Tibial artery (tissue), 4 donors: ENCODE measurements at places on chromosomes 6 and 20.

GRCh38 chr20:15550116-15550870, 1023.0 kb downstream of the KIF16B start:
- H3K4me1 ChIP-seq: no peaks in the 10 kb centered on the region
- no peak for DNase-seq

GRCh38 chr6:36139991-36140710, 9.8 kb downstream of the MAPK13 start:
- DNase-seq: no peak
- peaks cover 27% of the 10 kb centered on the region for H3K36me3 ChIP-seq
- H3K27me3 ChIP-seq: no peaks in the 10 kb centered on the region
- no peak overlapping the region for H3K4me3 ChIP-seq

- no peaks in the 10 kb centered on the region for H3K4me1 ChIP-seq
- no peak for DNase-seq
- no peaks in the 10 kb centered on the region for H3K27me3 ChIP-seq
- H3K4me3 ChIP-seq: no peak overlapping the region
Measured at GRCh38 chr6:50543666-50544065, 169.7 kb upstream of the TFAP2D start.

DNA sequence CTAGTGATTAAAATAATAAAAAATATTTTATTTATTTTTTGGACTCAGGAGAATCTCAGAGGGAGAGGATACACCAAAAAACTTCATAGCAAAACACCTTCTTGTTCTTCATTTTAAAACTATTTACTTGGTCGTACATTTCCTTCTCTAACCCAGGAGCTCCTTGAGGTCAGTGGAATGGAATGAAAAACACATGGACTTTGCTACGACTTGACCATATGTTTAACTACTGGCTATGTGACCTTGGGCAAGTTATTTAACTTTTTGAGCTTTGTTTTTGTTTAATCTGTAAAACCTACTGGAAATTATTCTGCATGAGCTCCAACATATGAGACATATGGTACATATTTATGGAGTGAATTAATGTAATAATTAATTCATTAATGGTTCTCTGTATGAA, 1005.5 kb upstream of the CITED2 start:
- no peak for DNase-seq
- H3K36me3 ChIP-seq: no peaks in the 10 kb centered on the region
- no peak overlapping the region for H3K27ac ChIP-seq
- H3K27me3 ChIP-seq: no peaks in the 10 kb centered on the region
- H3K4me3 ChIP-seq: no peak overlapping the region

DNA sequence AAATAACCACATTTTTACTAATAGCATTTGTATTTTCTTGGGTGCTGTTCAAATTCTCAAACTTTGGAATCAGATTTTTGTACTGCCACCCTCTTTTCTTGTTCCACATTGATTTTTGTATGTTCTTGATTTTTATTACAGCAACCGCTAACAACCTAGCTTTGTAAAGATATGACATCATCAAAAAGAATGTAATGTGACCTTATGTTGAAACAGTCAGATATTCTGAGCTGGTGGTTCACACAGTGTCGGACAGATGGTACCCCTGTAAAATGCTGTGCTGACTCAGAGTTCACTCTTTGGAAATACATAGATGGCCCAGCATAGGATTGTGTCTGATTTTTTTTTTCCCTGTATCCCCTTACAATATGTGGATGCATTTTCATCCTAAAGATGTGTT, 118.9 kb downstream of the QKI start:
- no peaks in the 10 kb centered on the region for H3K27me3 ChIP-seq
- H3K27ac ChIP-seq: no peak overlapping the region
- H3K36me3 ChIP-seq: no peaks in the 10 kb centered on the region
- H3K4me3 ChIP-seq: no peak overlapping the region
- no peak for DNase-seq
- peaks cover 23% of the 10 kb centered on the region for H3K4me1 ChIP-seq

GRCh38 chr20:47150403-47151152, 205.9 kb downstream of the ZMYND8 start:
- peaks cover 3% of the 10 kb centered on the region for H3K27me3 ChIP-seq
- H3K4me3 ChIP-seq: no peak overlapping the region
- H3K4me1 ChIP-seq: no peaks in the 10 kb centered on the region
- H3K27ac ChIP-seq: no peak overlapping the region
- peak; percentile 81 for DNase-seq
- H3K36me3 ChIP-seq: no peaks in the 10 kb centered on the region

- H3K27ac ChIP-seq: no peak overlapping the region
- H3K4me3 ChIP-seq: no peak overlapping the region
- H3K4me1 ChIP-seq: no peaks in the 10 kb centered on the region
- H3K36me3 ChIP-seq: no peaks in the 10 kb centered on the region
- DNase-seq: no peak
Measured at GRCh38 chr6:34745277-34746103, 11.8 kb upstream of the SNRPC start.

- H3K36me3 ChIP-seq: no peaks in the 10 kb centered on the region
- no peaks in the 10 kb centered on the region for H3K27me3 ChIP-seq
- no peaks in the 10 kb centered on the region for H3K4me1 ChIP-seq
Measured at GRCh38 chr6:11298651-11299420, 66.4 kb upstream of the NEDD9 start.

GRCh38 chr6:17207281-17207680, 73.9 kb upstream of the RBM24 start:
- H3K27ac ChIP-seq: no peak overlapping the region
- DNase-seq: no peak
- no peaks in the 10 kb centered on the region for H3K36me3 ChIP-seq
- no peaks in the 10 kb centered on the region for H3K4me1 ChIP-seq
- H3K4me3 ChIP-seq: no peak overlapping the region

DNA sequence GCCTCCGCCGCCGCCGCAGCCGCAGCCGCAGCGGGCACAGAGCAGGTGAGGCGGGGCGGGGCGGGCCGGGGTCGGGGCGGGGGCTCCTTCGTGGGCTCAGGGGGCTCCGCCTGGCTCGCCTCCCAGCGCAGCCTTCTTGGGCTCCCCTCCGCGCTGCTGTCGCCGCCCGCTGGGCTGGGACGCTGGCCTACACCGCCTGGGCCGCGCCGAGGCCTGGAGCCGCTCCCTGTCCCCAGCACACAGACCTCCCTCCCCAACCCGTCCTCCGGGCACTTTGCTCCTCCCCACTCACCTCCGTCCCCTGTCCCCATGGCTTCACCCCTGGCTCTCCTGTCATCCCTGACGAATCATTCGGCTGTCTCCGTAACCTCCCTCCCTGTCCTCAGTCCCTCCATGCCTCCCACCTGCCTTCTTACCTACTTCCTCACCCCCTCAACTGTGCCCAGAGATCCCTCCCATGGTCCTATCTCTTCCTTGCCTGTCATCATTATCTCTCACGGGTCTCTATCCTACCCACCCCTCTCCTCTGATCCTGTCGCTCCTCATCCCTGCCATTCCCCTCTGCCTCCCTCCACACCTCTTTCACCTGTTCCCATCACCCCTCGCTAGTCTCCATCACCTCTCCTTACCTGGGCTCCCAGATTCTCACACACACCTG, 512 bp downstream of the TTBK1 start:
- H3K27ac ChIP-seq: no peak overlapping the region
- H3K36me3 ChIP-seq: no peaks in the 10 kb centered on the region
- DNase-seq: no peak
- H3K4me3 ChIP-seq: no peak overlapping the region
- H3K27me3 ChIP-seq: peaks cover 55% of the 10 kb centered on the region
- H3K4me1 ChIP-seq: peaks cover 16% of the 10 kb centered on the region

DNA sequence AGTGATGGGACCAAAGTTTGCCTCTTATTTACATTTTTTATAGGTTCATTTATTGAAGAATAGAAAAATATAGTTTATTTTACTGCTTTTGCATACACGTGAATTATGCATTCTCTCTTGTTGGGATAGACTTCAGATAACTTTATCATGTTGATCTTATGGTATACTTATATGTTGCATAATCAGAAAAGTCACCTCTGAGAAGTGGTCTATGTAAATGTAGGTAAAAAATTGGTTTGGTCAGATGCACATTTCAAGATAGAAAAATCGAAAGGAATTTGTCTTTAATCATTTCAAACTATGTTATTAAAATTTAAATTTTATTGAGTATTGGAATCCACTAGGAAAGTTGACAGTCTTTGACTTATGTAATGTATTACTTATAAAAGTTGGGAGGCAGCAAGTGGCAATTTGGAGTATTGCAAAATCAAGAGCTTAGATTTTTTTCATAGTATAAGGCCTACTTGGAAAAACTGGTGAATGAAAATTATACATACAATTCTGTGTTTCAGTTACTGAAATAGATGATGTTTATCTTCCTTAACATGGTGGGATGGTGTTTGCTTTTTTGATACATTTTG, 2.4 kb downstream of the PHF3 start:
- no peaks in the 10 kb centered on the region for H3K27me3 ChIP-seq
- H3K36me3 ChIP-seq: no peaks in the 10 kb centered on the region
- peak overlapping the region; percentile 92 for H3K27ac ChIP-seq
- no peak for DNase-seq
- peaks cover 60% of the 10 kb centered on the region for H3K4me1 ChIP-seq

GRCh38 chr20:916125-916799, at the start of gene ANGPT4:
Gene ANGPT4 (minus strand): TSS chr20:916334. CDS start chr20:916214, 120 bp downstream.
- DNase-seq: no peak
- H3K27me3 ChIP-seq: no peaks in the 10 kb centered on the region
- H3K4me3 ChIP-seq: peak within 1 kb of the TSS; percentile 4
- no peaks in the 10 kb centered on the region for H3K36me3 ChIP-seq

DNA sequence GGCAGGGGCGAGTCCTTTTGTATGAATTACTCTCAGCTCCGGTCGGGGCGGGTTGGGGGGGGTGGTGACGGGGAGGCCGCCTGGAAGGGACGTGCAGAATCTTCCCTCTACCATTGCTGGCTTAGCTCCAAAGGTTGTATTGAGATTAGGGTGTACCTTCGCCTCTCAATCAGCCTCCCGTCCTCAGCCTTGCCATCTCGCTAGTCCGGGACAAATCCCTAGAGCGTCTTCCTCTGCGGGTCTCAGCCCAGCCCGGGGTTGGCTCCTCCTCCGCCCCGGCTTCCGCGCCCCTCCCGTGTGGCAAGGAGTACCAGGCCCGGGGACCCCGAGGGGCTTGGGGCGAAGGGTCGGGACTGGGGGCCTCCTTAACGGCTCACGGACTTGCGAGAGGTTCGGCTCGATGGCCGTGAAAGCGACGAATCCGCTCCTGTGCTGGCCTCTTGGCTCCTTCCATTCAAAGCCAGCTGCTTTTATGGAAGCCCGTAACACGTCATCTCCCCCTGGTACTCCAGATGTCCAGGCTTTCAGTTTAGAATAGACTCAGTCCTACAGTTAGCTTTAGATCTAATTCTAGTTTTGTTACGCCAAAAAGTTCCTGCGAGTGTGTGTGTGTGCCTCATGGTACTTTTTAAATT, 636 bp upstream of the EEF1A1 start:
- peaks cover 28% of the 10 kb centered on the region for H3K36me3 ChIP-seq
- H3K4me1 ChIP-seq: peaks cover 56% of the 10 kb centered on the region
- peak; percentile 74 for DNase-seq
- no peaks in the 10 kb centered on the region for H3K27me3 ChIP-seq
- peak overlapping the region; percentile 82 for H3K4me3 ChIP-seq
